Activated naive CD4-positive, alpha-beta T cell (primary cell): ENCODE measurements at places on chromosomes 5 and 9.

DNA sequence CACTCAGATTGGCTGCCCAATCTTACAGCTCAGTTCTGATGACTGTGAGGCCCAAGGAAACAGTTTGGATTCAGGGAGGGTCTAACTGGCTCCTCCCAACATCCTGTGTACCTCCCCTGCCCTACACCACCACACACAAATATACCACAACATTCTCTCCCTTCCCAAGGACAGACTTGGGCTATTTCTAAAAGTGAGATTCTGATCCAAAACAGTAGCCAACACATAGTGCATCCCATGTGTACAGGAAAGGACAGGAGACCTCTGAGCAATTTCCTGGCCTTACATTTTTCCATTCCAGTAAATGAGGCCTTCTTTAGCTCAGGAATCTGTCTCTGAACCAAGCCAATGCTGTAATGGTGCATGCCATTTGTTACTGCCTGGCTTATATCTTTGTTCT, 20.8 kb downstream of the ZNF366 start:
- no peak for DNase-seq

GRCh38 chr9:79709743-79710674, 138.2 kb downstream of the TLE4 start:
- no peak for DNase-seq

GRCh38 chr5:163730206-163730756, 224.9 kb downstream of the MAT2B start:
- no peak for DNase-seq

DNA sequence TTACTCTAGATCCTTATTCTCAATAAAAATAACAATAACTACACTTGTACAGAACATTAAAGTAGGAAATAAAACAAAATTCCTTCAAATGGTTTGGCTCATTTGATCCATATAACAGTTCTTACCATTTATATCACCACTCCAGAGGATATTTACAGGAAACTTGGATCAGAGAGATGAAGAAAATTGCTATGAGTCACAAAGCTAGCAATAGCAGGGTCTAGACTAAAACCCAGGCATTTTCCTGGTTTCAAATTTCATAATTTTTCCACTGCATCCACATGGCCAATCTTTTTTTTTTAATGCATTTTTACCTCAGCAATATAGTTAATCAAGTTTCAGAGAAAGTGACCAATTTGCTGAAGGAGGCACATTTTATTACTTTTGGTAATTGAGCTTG, 299.2 kb downstream of the ELAVL2 start:
- DNase-seq = no peak

DNA sequence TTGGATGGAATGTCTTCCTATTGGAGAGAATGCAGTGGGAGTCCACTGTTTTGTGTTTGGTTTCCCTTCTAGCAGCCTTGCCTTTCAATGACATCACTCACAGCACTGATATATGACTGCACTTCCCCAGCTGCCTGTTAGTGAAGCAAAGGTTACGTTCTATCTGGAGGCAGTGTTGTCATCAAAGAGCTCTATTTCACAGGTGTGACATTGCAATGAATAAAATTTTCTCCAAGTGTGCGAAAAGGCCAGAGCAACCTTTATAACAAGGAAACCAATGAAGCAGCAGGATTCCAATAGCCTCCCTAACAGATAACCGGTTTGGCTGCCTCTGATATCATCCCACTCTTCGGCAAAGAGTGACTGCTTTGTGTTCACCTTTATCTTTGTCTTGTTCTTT, 523.5 kb upstream of the ZNF608 start:
- no peak for DNase-seq

- no peak for DNase-seq
Observed at GRCh38 chr9:122076773-122077172, 16.3 kb downstream of the TTLL11 start.

- no peak for DNase-seq
Observed at GRCh38 chr9:121556580-121556979, 56.9 kb upstream of the GGTA1 start.

DNA sequence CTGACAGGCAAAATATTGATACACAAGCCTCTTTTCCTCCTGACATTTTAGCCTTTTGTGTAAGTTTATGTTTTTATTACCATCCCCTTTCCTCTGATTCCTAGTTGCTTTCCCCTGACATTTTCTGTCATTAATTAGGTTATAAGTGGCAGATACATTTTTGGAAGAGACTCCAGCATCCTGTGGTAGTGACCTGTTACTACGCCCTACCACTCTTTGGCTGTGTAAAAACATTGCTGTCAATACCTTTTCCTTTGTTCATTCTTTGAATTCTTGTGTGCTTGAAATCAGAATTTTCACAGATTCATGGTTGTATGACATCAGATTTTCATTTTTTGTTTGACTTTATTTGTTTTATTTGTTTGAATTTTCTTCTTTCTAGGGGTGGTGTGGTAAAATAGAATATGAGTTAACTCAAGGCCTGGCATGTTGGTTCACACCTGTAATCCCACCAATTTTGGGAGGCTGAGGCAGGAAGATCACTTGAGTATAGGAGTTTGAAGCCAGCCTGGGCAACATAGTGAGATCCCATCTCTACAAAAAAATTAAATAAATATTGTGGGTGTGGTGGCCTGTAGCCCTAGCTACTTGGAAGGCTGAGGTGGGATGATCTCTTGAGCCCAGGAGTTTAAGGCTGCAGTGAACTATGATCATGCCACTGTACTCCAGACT, 43.4 kb downstream of the UBE2R2 start:
- DNase-seq = no peak
